ENCODE measurements at places on chromosomes 3 and 15. TPM values are rescaled to one million over a fixed set of nuclear protein-coding genes. Genes with fewer than 3 reads are reported as not detected.

TNFSF10 gene
- 180 TPM for total RNA-seq

- no peak for DNase-seq
Measured at GRCh38 chr15:72365844-72366243, 10.0 kb downstream of the HEXA start.

ALS2CL gene
- 8.5 TPM for total RNA-seq

LRRIQ4 gene
- total RNA-seq, result not detected

Measured in dermis blood vessel endothelial cell (primary cell).